ENCODE measurements at places on chromosomes 6 and 20.

GRCh38 chr6:51711876-51712275 lies 375.5 kb downstream of the PKHD1 start:
- no peak for DNase-seq

DNA sequence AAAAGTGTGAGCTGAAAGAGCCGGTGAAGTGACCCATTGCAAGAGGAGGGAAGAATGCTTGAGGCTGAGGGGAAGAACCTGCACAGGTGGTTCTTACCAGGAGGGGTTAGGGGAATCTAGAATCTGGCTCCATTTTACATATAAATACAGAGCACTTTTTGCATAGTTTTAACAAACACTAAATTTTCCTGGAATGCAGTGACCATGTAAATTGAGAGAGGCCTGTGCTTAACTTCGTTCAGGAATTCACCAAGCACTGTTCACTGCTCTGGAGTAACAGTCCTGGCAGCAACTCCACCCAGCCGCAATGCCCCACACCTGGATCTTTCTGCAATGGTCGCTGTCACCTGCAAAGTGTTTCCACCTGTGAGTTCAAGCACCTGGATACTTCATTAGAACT lies 13.2 kb upstream of the RIPOR3 start:
- DNase-seq: no peak

DNA sequence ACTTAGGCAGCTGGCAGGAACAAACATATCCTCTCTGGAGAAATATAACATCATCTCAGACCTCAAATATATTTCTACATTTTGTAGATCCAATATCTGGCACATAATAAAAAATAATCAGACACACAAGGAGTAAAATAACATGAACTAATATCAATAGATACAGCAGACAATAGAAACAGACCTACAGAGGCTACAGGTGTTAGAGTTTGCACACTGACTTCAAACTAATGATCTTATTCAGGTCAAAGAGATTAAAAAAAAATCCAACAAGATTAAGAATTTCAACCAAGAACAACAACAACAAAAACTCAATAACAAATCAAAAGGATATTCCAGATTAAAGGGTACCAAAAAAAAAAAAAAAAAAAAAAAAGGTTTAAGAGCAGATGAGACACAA lies 13.9 kb upstream of the CDYL start:
- DNase-seq: no peak

DNA sequence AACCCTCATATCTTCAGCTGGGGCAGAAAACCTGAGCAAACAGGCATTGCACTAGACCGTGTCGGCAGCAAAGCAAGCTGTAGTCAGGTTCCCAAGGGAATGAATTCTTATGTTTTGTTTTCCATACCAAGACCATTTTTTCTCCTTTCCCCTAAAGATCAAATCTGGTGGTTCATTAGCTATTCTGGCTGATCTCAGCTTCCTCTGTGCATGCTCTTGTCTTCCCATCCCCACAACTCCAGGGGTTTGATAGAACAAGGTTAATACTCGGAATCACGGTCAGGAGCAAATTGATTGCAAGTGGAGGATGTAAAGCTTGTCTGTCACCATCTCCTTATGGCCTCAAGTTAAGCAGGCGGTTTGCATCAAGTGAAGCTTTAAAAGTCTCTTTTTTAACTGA lies 778.8 kb downstream of the KIF16B start:
- peak; percentile 3 for DNase-seq

DNA sequence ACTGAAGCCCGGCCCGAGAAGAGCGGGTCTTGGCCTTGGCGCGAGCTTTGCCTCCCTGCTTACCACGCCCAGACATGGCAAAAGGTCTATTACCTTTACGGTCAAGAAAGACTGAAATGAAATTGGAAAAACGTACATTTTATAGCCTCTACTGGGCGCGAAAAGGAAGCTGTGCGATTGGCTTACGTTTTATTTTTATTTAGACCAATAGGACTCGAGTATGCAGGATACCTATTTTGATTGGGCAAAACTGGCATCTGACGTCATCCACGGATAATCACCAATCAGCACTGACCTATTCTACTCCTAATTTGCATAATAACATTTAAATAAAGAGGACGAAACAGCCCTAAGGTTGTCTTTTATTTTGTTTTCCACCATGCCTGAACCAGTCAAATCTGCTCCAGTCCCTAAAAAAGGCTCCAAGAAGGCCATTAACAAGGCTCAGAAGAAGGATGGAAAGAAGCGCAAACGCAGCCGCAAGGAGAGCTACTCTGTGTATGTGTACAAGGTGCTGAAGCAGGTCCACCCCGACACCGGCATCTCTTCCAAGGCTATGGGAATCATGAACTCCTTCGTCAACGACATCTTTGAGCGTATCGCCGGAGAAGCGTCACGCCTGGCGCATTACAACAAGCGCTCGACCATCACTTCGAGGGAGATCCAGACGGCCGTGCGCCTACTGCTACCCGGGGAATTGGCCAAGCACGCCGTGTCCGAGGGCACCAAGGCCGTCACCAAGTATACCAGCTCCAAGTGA lies 97.4 kb downstream of the OR2B2 start:
- peak; percentile 69 for DNase-seq

DNA sequence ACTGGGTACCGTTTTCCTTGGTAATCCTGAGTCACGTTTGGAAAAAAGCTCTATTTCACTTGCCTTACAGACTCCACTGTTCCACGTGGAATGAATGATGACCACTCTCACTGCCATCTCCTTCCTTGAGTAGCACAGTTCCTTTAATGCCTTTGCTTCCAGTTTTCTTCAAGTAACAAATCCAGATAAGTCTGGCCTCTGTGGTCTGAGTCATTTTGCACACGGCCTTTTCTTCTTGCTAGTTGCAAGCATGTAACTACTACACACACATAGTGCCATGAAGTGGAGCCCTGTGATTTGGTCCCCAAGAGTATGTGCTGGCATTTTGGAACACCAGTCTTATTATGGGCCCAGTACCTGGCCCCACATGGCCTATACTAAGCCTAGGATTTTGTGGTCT lies 182.8 kb downstream of the SASH1 start:
- DNase-seq: no peak

- no peak for DNase-seq
Observed at GRCh38 chr6:100475554-100476320, 11.0 kb upstream of the SIM1 start.

DNA sequence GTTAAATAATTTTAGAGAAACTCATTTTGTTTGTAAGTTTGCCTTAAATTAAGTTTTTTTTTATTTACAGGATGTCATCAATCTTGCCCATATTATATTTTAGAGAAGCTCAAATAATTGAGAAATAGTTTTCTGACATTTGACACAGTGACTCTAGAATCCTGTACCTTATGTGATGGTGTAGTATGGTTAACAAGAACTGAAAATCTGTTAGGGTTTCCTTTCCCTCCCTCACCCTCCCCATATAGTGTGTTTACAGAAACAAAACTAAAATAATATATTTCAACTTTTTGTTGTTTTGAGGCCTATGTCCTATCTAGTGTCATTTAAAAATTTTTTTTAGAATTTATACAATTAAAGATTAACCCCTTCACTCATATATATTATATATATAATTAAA lies 91.8 kb downstream of the SESN1 start:
- no peak for DNase-seq

DNA sequence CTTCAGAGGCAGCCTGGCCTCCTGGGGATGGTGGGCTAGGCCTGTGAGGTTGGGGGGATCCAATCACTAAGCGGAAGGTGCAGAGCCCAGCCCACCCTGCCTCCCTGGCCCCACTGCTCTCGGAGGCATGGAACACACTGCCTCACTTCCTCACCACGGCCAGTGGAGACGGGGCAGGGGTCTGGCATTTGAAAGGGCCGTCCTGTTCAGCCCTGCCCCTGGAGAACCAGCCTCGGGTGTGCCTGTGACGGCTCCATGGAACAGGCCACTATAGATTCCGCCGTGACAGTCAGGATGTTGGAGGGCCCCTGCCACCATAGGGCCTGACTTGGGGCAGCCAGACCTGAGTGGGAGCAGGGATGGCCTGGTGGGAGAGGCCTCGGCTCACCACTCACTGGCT lies 110.2 kb downstream of the DACT2 start:
- DNase-seq: no peak
